ENCODE measurements at places on chromosomes 4 and X.

- DNase-seq = no peak
Measured at GRCh38 chr4:89897867-89898266, 3.2 kb downstream of the MMRN1 start.

DNA sequence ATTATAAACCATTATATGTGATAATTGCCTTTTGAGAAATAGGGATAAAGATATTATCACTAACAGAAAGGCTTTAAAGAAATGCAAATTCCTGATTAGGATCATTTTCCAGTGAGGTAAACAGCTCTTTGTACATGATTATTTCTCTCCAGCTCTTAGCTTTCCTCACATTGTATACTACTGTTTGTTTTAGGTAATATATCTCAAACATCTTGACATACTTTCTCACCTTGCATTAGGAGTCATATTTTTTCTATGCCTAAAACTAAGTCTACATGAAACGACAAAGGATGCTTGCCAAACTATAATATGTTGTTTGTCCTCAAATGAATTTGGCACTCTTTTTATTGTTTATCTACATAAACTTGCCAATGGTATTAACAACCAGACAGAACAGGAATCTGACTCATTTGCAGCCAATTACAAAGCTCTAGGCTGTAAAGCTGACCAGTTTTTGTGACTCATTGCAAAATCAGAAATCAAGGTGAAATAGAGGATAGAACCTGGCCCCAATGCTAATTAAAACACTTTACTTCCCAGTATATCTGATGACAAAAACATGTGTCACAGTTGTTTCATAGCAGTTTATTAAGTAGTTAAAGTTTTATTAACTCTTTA, 107.0 kb downstream of the IQCM start:
- DNase-seq = no peak

DNA sequence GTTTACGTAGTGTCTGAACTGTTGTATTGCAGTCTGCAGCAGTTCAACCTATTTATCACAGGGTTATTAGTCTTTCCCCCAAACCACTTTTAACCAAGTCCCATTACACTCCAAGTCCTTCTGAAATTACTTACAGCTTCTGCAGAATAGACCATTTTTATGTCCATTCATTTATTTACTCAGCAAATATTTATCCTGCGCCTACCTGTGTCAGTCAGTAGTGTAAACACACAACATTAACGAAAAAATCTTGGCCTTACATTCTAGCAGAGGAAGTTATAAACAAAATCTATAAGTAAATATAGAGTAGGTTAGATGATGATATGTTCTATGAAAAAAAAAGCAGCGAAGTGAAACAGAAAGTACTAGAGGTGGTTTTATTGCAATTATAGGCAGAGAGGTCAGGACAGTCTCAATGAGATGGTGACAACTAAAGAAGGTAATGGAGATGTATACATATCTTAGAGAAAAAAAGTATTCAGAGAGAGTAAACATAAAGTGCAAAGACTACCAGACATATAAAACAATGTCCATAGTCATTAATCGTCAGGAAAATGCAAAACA, 534.7 kb downstream of the KCNIP4 start:
- DNase-seq = no peak

DNA sequence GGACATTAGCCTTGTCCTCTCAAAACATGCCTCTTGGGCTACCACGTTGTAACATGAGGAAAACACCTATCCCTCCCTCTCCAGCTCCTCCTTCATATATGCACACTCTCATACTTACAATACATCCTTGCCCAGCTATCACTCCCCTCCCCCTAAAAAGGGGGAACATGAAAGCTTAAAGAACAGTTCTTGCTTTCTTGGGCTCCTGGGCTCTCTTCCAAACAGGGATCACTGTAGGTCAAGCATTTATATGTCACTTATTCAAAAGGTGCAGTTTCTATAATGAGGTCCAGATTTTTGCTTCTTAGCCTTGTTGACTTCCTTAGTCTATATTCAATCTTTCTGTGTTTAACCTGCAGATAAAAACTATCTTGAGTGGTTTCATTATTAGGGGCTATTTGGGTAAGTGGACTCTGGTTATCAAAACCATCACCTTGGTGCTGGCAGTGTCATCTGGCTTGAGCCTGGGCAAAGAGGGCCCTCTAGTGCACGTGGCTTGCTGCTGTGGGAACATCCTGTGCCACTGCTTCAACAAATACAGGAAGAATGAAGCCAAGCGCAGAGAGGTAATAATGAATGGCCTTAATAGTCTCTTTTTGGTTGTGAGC, 119.4 kb downstream of the AKAP4 start:
- no peak for DNase-seq

DNA sequence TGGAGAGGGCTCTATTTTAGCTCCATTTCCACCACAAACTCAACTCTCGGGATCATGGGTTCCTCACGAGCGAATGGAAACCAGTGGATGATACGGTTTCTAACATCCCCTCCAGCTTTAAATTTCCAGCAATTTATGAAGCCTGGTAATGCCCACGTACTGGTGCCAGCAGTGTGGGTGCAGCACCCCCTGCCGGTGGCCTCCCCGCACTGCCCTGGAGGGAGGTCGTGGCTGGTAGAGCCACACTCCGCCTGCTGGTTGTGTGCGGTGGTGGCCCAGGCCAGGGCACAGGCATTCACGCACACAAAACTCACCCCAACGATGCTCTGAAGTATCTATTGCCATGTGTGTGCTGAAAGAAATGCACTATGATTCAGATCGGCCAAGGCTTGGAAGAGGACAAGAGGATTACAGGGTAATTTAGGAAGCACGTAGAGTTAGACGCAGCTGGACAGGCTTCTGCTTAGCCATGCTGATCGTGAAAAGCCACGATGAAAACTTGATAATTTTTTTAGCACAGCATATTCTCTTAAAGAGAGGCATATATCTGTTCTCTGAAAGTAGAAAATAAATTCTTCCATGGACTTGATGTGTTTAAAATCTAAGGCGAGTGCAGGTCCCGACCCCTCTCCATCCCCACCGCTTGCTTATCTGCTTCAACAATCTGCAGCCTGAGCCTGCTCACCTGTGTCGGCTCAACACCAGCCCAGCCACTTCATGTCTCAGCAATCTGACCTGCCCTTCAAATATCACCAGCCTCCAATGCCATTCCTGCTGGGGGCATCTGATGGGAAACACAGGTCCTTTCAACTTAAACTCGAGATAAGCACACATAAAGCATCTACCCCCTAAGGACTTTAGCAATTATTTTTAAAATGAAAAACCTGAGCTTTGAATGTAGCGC, 59.1 kb downstream of the SCD5 start:
- peak; percentile 71 for DNase-seq

- no peak for DNase-seq
Measured at GRCh38 chrX:81378560-81378959, 176.7 kb downstream of the SH3BGRL start.

DNA sequence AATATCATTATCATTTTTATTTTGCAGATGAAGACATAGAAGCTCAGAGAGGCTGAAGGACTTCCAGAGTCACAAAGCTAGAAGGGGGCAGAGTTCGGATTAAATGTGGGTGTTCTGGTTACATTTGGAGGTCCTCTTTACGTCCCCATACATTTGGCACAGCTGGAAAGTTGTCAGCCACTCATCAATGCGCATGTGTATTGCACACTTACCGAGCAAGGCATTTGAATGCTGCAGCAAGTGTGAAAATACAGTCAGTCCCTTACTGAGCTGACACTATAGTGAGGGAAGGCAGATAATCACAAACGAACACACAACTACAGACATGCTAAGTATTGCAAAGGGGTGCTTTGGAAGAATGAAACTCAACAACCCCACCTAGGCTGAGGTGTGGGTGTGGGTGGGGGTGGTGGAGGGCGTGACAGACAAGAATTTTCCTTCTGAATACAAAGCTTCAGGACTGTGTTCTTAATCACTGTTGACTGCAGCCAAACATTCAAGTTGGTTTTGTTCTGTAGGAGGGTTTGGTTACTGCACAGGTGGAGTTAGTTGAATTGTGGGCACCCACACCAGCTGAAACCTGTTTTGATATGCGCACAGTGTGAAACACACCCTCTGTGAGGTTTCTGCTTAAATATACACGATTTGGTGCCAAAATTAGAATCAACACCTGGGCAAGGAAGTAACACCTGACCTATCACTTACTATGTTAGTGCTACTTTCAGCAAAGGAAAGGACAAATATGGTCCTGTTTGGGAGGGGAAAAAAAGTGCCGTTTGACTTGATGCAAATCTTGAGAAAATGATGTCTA, 72.4 kb downstream of the COQ2 start:
- no peak for DNase-seq

DNA sequence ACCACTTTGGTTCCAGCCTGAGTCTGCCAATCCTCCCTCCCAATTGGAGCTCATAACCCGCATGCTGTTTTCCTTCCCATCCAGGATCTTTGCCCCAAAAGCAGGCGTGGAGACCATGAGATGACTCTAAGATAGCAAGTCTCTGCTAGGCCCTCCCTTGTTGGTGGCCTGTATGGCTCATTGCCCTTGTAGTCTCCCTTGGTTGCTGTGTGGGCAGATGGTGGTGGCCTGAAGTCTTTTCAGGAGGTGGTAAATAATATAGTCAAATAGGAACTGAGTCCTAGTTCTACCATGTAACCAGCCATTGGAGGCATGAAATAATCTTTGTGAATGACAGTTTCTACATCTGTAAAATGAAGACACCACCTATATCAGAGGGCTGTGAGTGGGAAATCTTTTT, 1.2 kb downstream of the ATP6AP1 start:
- DNase-seq = no peak

DNA sequence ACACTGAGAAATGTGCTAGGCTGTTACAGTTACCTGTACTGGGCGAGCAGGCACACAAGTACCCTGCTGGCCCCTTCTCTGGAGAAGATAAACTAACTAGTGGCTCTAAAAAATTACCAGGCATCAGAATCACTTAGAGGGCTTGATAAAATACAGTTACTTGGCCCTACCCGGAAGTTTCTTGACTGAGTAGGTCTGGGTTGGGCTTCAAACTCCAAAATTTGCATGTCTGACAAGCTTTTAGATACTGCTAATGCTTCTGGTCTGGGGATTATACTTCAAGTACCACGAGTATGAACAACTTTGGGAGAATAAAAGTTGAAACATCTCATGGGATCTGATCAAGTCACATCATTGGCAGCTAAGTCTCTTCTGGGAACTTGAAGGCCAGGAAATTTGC, 30.8 kb downstream of the CEP135 start:
- no peak for DNase-seq

DNA sequence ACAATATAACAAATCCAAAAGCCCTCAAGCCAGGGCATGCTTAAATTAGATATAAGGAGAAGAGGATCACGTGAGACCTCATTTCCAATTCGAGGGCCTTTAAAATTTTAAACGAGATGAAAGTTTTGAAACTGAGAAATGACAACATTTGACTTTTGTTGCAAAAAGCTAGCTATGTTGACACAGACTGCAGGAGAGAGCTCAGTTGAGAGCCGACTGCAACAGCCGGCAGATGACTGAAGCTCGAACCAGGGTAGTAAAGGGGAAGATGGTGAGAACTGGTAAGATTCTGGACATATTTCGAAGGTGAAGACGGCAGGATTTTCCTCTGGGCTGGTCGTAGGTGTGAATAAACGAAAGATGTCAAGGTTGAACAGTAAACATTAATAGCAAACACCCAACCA, 773 bp downstream of the PRMT9 start:
- no peak for DNase-seq

GRCh38 chr4:142467088-142467487, 379.0 kb downstream of the INPP4B start:
- no peak for DNase-seq

DNA sequence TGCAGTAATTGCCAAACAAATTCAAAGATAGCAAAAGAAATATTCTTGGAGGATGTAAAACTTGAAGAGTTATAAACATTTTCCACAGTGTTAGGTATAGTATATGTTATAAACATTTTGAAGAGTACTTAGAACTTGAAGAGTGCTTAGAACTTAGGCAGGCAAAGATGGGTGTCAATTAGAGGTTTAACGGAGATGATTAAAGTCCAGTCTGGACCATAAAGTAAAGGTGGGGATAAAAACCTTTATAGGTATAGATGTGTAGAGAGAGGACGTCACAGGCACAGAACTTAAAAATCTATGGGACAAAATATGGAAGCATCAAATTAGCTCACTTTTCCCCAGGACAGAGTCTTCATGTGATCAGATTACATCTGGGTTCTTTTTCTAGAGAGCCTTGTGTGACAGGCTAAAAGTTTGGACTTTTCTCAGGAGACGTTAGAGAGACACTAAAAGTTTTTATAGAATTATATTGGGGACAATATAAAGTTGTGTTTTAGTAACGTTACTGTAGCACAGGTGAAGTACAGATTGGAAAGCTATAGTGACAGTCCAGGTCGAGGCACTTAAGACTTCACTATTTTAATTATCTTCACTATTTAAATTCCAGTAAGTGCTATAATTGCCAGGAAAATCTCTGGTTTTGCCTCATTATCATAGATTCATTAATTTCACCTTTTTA, 13.3 kb upstream of the MAD2L1 start:
- no peak for DNase-seq

DNA sequence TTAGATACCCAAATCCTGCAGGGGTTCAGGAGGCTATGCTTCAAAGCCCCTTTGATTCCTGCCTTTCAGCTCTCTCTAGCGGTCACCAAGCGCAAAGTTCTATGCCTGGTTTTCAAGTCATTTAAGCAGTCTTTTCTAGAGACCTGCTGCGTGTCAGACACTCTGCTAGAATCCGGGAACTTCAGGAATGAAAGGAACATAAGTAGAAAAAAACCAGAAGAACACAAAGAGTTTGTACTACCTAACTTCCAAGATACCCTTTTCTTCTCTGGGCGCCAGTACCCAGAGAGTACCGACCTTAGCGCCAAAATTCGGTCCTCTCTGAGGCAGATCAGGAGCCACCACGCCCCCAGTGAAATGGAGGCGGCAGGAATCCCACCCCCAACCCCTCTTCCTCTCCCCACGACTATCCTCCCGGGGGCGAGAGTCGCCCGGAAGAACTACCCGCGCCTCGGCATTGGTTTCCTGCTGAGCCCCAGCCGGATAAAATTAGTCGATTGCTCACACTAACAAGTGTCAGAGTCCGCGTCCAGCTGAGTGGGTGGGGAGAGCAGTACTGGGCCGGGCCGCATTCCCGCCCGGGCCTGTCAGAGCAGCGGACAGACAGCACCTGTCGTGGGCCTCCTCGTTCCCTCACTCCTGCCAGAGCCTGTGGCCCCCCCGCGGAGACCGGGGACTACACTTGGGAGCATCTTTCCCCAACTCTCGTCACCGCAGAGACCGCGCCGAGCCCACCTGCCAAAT, 78.8 kb downstream of the RLIM start:
- peak; percentile 6 for DNase-seq

DNA sequence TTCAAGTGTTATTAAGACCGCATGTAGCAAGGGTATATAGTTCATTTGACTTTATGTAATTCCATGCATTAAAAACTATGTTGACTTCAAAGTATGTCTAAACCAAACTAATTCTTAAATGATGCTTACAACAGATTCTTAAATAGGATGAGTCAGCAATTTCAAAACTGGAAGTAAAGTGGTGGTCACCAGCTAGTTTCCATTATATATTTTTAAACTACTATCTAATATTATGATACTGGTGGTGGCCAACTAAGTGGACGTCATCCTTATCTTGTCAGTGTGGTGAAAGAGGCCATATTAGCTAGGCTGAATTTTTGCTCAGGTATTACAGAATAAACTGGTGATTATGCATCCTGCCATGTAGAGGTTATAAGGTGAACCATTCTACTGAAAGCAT, 1.2 kb downstream of the IL15 start:
- no peak for DNase-seq

GRCh38 chrX:367866-368265, 18.8 kb downstream of the PPP2R3B start:
- no peak for DNase-seq
